ENCODE measurements at places on chromosomes 5 and 9.

- DNase-seq, result no peak
Measured at GRCh38 chr5:123690821-123691220, 178.8 kb downstream of the CSNK1G3 start.

GRCh38 chr5:54902791-54903473 is 82.5 kb downstream of the ESM1 start:
- DNase-seq, result no peak

GRCh38 chr5:40001796-40002195 is 577.0 kb upstream of the DAB2 start:
- DNase-seq, result no peak

- DNase-seq, result peak; percentile 0
Measured at GRCh38 chr9:38373679-38374078, 18.8 kb upstream of the ALDH1B1 start.

GRCh38 chr9:125470767-125471580 is 209.3 kb downstream of the GAPVD1 start:
- DNase-seq, result no peak

DNA sequence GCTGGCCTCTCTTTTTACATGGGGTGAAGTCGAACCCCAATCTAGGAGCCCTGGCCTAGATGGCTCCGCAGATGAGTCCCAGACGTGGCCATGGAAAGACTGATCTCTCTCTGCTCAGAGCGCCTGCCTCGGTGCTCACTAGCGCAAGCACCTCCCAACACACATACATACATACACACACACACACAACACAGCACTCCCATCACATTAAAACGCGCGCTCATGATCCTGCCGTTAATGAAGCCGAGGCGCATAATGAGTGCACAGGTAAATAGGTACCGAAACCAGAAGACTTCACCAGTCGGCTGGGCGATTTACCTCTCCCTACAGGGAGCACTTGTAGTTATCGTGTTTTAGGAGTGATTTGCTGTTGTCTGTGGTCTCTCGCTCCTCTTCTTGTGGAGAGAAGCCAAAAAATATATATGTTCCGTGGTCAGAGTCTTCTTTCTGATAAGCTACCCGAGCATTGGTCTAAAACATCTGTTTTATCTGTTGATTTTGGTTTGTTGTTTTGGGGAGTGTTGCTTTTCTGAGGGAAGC is 207.7 kb downstream of the MEF2C start:
- no peak for DNase-seq

- DNase-seq, result no peak
Measured at GRCh38 chr9:17004500-17004899, 130.3 kb upstream of the CNTLN start.

DNA sequence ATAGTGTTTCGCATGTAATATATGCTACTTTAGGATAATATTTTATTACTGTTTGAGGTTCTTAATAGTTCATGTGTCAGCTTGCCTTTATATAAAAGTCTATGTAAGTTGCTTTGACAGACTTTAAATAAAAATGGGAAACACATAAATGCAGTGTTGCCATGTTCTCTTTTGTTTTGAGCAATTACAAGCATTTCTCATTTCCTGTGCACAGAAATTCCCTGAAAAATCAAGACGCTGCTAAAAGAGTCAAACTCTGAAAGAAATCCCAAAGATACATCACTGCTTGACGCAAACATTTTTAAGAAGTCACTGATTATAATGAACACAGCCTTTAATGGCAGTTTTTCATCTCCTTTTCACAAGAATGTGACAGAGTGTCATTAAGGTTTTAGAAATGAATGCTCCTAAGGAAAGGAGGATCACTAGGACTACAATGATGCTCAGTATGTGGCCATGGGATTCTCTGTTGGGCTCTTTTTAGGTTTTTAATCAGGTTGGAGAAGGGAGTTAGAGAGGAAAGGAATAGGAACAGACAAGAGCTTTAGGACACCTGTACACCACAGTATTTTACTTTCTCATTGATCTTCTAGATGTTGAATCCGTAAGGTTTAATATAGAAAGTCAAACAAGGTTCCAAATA is 29.4 kb downstream of the ZCCHC7 start:
- no peak for DNase-seq

GRCh38 chr5:2742921-2743679 is 8.4 kb downstream of the IRX2 start:
- peak; percentile 57 for DNase-seq

GRCh38 chr5:117953272-117953671 is 1035.1 kb downstream of the DTWD2 start:
- DNase-seq, result no peak

DNA sequence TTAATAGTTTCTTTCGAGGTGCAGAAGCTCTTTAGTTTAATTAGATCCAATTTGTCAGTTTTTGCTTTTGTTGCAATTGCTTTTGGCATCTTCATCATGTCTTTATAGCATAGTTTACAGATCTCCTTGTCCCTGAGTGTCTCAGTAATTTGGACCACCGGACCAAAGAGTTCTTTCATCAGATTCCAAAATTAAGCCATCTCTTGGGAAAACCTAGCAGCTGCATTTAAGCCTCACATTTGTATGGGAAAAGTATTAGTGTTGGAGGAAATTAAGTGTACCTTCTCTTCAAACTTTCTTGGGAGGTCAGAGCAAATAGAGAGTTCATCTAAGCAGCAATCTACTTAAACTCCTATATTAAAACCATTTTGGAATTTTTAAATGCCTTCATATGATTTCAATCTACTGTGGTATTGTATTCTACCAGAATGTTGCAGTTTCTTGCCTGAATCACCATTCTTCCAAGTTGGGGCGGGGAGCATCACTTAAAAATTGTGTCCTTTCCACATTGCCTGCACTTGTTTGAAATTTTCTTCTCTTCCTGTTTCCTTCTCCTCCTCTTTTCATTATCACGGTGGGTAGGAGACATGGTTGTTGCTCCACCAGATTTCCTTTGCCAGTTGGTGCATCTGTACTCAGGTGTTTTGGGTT is 97.3 kb upstream of the DAB2 start:
- no peak for DNase-seq

GRCh38 chr9:77595426-77596095 is 52.6 kb downstream of the GNA14 start:
- peak; percentile 38 for DNase-seq

GRCh38 chr5:101306391-101307137 is 403.5 kb upstream of the ST8SIA4 start:
- DNase-seq, result no peak

DNA sequence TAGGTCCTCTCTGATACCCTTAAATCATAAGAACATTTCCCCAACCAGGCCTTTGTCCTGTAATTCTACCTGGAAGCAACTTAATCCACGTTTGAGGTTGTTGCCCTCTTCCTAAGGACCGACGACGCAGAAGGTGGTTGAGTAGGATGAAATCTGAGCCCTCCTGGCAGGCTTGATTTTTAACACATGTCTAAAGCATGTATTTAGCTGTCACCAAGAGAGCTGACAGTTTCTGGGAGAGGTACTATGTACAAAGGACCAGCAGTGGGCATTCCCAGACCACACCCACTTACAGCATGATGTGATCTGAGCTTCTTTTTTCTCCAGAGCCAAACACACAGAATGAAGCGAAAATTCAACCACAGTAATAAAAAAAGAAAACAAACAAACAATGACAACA is 260.9 kb downstream of the SH3GL2 start:
- no peak for DNase-seq

DNA sequence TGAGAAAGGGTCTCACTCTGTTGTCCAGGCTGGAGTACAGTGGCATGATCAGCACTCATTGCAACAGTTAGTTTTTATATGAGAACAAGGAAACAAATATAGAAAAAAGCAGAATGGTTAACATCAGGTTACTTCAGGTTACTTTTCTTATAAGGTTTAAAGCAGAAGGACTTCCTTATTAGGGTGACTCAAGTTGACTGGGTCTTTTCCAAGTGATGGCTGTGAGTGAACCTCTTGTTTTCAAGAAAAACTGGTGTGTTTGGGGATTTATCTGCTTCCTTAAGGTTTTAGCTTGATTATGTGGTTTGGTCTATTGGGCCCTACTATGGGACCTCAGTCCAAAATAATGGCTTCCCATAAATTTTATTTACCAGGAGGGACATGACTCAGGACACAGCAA is 99.2 kb downstream of the ARRDC3 start:
- DNase-seq, result no peak
